ENCODE measurements at places on chromosomes 5 and 9.

- DNase-seq, result no peak
Measured at GRCh38 chr9:32422237-32422806, 37.9 kb downstream of the ACO1 start.

DNA sequence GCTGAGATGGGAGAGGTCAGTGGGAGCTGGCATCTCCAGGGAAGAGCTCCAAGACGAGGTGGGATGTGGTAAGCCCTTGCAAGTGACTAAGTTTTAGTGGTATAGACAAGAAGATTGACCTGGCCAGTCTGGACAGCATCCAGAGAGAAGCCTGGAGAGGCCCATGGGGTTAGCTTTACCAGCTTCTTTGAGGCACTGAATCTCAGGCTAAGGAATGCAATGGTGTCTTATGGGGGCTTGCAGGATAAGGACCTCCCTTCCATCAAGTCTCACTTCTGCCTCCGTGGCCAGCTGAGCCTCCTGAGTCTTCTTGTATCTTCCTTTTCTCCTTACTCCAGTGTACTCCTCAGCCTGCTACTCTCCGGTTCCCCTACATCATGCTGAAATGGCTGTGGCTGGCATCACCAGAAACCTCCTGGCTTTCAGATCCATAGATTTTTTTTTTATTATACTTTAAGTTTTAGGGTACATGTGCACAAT is 56.5 kb upstream of the JADE2 start:
- no peak for DNase-seq

DNA sequence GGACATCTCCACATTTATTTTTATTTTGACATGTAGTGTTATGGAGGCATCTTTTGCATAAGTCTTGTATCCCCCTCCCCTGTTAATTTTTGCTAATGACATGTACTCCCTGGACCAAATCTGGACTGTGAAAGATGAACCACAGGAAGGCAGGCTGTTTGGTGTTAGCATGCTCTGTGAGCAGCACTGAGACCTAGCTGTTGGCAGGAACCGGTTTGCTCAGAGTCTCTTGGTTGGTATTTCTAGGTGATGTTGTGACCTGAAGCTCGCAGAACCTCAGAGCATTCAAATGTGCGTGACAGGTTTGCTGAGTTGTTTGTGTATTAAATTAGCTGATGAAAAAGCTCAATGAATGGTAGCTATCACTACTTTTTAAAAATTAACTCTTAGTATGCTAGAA is 53.6 kb upstream of the PHF2 start:
- DNase-seq, result no peak

- no peak for DNase-seq
Measured at GRCh38 chr5:146068977-146069779, 36.2 kb downstream of the PLAC8L1 start.

DNA sequence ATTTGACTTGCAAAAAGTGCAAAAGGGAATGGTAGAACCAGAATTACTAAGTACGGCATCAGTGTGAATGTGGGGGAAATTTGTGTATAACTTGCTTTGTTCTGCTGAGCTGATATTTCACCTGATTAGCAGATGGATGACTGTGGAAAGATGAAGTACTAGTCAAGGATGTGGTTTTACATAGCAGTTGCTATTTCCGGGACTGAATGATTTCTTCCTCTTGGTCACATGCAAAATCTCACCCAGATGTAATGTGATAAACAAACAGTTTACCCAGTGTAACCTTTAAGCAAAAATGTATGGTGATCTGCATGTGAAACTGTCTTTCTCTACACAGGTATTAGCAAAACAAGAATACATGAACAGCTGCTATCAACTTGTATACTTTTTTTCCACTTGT is 46.1 kb downstream of the DCP2 start:
- no peak for DNase-seq

- DNase-seq, result no peak
Measured at GRCh38 chr9:137312852-137313325, 10.8 kb upstream of the NRARP start.

GRCh38 chr5:159752622-159753275 is 163.5 kb upstream of the ADRA1B start:
- no peak for DNase-seq

DNA sequence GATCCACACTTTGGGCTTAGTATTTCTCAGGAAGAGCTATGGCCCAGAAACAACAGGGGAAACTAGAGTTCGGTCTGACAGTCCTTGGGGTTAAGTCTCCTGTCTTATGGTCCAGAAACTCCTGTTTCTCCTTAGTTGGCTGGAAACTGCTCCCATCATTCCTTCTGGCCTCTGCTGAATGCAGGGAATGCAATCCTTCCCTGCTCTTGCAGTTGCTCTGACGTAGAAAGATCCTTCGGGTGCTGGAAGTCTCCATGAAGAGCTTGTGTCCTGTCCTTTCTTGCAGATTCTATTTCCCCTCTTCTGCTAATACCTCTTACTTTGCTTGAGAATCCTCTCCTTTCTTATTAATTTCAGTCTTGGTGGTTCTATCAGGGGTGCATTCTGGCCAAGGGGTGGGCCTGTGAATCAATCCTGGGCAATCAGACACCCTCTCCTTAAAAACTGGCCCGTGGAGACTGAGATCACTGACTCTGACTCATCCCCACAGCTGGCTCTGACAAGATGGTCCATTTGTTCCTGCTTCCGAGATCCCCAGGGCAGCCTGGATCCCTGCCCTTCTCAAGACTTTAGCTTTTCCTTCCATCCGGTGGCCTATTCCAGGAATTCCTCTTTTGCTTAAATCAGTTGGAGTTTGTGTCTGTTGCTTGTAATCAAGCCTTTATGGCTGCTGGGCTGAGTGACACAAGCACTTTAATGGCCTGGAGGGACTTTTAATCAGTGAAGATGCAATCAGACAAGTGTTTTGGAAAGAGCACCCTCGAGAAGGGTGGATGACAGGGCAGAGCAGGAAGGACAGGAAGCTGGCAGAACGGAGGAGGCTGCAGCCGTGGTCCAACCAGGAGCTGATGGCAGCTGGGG is 23.7 kb downstream of the PTGS1 start:
- no peak for DNase-seq

DNA sequence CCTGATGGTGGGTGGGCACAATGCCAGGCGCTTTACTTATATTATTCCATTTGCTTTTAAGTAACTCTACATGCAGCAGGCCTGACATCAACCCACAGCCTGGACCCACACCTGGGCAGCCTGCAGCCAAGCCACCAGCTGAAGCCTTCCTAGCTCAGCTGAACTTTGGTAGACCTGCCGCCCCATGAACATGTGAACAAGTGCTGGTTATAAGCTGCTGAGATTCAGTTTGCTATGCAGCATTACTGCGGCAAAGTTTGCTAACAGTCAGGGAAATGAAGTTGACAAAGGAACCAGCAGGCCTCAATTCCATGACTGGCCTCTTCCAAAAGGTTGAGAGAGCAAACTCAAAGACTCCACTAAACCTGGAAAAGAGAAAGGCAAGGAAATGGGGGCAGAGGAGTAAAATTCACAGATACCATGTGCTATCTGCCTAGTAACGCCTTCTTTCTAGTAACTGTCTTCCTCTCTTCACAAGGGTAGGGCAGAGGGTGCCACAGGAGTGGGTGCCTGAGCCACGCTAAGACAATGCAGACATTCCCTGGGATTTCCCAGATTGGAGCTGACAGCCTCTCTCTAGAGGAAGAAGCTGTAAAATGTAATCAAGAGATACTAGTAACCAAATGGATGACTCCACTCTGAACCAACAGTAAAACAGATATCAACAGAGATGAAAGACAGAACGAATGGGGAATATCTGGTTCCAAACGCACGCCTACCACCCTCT is 2.9 kb downstream of the BOD1 start:
- no peak for DNase-seq

All from right kidney (tissue), 9 donors.